ENCODE measurements at places on chromosomes 5 and 9. TPM values are rescaled to one million over a fixed set of nuclear protein-coding genes. Genes with fewer than 3 reads are reported as not detected.

FOXD4 gene
- 0.82 TPM for total RNA-seq

KLF9 gene
- 0.81 TPM for total RNA-seq

ANGPTL2 gene
- not detected for total RNA-seq

SFXN1 gene
- 94.2 TPM for total RNA-seq

CACNA1B gene
- total RNA-seq: 0.08 TPM

Data from A549 treated with CORT108297 at 1 μM for 4 hours (cell line).